GM23248 (cell line): ENCODE measurements at places on chromosomes 16 and 17.
A peak's percentile ranks its signal among the peaks of the same experiment; 100 is the strongest.

DNA sequence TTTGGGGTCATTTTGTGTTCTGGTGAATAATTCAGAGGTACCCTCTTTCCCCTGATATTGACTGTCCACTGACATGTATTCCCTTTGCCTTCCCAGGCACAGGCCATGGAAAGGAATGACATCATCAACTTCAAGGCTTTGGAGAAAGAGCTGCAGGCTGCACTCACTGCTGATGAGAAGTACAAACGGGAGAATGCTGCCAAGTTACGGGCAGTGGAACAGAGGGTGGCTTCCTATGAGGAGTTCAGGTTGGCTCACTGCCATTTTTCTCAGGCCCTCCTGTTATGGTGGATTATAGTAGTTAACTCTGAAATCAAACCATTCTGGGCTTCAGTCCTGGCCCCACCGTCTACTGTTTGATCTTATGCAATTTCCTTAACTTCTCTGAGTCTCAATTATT lies 1.6 kb upstream of the EFTUD2 start:
- peak; percentile 89 for DNase-seq

GRCh38 chr16:67419931-67420330 lies 3.7 kb upstream of the ZDHHC1 start:
- no peak for DNase-seq

DNA sequence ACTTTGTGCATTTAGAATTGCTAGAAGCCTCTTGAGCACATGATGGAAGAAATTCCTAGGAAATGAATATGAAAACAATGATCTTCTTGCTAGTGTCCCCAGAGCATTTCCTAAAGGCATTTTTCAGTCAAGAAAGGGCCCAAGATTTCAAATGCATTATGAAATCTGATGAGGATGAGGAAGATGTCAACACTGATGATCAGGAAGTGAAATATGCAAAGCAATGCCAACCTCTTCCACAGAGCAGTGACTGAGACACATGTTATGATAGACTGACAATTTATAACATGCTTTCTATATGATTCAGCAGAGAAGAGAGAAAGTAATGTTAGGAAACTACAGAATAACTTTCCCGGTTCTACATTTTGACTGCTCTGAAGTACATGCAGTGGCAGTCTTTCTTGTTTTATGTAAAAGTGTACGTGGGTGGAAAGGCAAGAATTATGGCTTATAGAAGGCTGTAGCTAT lies 859.1 kb upstream of the GOT2 start:
- peak; percentile 63 for DNase-seq

- peak; percentile 54 for DNase-seq
Measured at GRCh38 chr17:68011199-68011665, 15.0 kb upstream of the C17orf58 start.

GRCh38 chr17:52297230-52298010 lies 138.9 kb upstream of the CA10 start:
- DNase-seq, result peak; percentile 0

GRCh38 chr17:16415031-16415924 lies at the start of gene TRPV2:
Gene TRPV2 (plus strand): TSS chr17:16415571. CDS start chr17:16417669, 2,098 bp downstream.
- no peak for DNase-seq

- no peak for DNase-seq
Measured at GRCh38 chr16:1283996-1284616, 25.3 kb upstream of the UBE2I start.

DNA sequence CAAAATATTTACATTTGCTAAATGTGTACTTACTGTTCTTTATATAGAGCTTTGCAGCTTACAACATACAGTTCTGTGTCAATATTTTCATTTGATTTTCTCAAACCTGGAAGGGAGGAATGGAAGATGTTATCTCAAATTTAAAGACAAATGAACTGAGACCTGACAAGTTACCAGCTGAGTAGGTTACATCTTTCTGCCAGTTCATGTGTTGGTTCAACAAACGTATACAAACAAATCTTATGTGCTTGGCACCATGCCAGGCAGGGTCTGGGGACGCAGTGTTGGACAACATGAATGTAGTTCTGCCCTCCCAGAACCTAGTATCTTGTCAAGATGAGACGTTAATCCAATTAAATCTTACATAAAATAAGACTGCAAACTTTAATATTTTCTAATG lies 507.5 kb upstream of the HSBP1 start:
- DNase-seq, result no peak

- DNase-seq, result no peak
Measured at GRCh38 chr16:89536371-89536770, 24.1 kb upstream of the RPL13 start.

GRCh38 chr16:80599466-80599865 lies 58.7 kb downstream of the DYNLRB2 start:
- DNase-seq, result peak; percentile 19

DNA sequence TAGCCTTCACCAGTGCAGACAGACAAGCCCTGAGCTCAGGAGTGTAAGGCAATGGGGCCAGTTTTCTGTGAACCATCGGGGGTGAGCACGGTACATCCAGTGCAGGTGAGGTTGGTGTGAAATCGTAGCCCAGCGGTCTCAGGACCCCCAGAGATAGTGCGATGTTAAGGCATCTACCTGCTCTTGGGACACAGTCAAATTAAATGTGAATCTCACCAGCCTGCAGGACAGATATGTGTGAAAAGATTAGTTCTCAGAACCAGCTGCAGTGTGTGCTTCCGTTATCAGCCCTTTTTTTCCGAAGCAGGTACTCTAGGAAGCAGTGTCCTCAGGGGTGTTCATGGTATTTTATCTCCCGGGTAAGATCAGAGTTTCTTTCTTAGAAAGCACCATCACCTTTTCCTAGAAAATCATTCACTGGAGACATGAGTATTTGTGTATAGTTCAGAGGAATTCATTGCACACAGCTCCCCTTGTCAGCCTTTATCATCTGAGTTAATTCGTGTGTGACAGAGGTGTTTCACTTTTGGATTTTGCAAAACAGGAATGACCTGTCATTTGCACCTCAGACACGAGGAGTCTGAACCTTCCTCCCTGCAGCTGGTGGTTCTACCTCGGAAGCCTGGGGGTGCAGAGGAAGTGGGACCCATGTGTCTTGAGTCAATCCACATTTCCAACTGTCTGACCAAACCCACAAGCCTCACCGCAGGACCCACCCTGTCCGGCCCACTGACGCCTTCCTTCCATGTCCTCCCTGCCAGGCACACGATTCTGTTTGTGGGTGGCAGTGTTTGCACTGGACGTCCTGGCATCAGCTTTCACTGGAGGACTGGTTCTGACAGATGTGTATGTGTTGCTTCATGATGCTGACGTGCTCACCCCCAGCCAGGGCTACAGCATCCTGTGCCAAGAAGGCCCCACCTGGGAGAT lies 107.8 kb downstream of the CLEC16A start:
- no peak for DNase-seq

DNA sequence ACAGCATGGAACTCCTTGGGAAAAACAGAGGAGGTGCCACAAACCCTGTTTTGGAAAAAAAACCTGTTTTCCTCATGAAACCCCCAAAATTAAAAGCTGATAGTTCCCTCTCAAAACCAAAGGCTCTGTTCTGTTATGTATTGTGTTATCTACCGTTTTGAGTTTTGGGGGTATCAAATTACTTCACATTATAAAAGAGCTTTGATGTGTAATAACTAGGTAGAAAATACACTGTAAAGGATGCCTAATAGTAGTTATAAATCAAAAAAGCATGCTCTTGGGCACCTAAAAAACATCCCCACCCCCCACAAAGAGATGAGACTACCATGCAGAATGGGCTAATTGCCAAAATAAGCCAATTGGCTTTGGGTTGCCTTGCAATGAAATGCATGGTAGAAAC lies 30.8 kb downstream of the C16orf54 start:
- no peak for DNase-seq

DNA sequence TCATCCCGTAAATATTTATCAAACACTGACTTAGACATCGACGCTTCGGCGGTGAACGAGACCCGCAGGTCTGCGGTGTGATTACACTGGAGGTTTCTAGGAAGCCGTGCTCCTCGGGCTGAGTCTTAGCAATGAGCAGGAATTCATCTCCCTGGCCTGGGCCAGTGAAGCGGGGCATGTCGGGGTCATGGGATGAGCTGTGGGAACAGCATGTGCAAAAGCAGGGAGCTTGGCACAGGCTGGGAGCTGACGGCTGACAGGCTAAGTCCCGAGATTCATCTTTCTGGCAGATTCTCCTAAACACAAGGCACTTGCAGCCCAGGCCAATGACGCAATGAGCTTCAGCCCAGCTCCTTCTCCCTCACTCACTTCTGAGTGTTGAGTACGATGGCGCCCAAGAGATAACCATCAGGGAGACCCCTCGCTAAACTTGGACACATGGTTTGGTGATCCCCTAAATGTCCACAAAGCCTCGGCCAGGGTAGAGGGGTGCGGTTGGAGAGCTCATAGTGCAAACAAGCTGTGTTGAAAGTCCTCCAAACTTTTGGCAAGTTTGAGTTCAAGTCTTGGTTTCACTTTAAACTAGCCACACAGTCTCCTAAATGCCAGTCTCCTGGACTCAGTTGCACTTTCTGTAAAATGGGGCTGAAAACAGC lies 12.8 kb downstream of the CRISPLD2 start:
- DNase-seq, result peak; percentile 99

GRCh38 chr16:12898551-12898950 lies 2.8 kb upstream of the SHISA9 start:
- no peak for DNase-seq

- DNase-seq, result no peak
Measured at GRCh38 chr17:8354236-8354635, 14.6 kb downstream of the ODF4 start.

GRCh38 chr16:77732241-77732946 lies 10.1 kb downstream of the NUDT7 start:
- peak; percentile 74 for DNase-seq

GRCh38 chr16:1559446-1559975 lies 26.0 kb downstream of the TMEM204 start:
- no peak for DNase-seq

GRCh38 chr16:19184823-19185509 lies 16.9 kb downstream of the SYT17 start:
- DNase-seq, result peak; percentile 46

- no peak for DNase-seq
Measured at GRCh38 chr16:29678691-29679267, at the start of gene QPRT. Gene QPRT (plus strand): TSS chr16:29679180. CDS start chr16:29679198, 18 bp downstream.

DNA sequence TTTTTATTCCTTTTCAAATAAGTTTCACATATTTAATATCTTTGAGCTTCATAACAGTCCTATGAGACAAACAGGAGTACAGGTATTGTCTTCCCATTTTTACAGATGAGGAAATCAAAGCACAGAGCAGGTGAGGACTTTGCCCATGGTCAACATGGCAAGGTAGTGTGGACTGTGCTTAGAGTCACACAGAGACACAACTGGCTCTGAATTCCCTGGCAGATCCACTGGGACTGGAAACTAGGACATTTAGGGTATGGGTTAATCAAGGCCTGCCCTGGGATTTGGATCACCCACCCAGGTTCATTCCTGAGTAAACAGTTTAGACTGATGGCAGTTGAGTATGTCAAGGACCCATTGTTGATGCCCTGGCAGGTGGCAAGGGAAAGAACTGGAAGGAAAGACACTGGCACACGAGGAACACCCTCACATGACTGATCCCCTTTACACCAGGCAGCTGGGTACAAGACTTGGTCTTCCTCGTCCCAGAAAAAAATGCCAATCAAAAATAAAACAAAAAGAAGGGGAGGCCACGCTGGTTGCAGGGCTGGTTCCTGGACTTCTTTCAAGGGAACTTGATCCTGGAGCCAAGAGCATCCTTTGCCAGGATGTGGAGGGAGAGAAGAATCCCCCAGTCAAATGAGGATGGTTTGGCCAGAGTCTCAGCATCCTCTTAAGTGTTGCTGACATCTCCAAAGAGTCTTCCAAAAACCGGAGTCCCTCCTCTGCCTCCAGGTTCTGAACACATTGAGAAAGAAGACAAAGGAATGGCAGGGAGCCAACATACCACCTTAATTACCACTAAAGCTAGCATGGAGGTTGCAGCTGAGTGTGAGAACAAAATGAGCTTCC lies 34.9 kb downstream of the CHD9 start:
- DNase-seq, result peak; percentile 49

DNA sequence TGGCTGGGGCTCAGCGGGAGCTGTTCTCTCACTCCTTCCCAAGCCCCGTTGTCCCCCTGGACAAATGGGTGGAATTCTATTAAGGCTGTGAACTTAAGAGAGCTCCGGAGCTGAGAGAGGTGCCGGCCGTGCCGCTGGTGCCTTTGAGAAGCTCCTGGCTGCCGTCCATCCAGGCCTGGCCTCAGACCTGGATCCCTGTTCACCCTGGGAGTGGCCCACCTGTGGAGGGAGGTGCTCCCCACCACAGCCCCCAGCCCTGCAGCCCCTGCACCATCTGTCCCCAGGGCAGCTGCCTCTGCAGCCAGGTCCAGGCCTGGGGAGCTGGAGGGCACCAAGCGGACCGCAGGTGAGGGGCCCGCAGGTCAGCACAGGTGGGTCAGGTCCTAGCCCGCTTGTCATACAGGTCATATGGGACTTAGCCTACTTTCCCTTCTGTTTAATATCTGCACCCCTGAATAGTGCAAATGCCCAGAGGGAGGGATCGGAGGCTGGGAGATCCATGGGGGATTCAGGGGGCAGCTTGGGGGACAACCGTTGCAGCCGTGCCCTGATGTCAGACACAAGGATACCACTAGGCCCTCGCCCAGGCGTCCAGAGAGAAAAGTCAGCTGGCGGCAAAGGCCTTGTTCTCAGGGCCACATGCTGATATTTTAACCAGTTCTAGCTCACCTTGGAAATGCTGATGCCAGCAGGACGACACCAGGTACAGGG lies 15.2 kb upstream of the METRNL start:
- no peak for DNase-seq

GRCh38 chr16:46901709-46902108 lies 17.5 kb downstream of the GPT2 start:
- no peak for DNase-seq

DNA sequence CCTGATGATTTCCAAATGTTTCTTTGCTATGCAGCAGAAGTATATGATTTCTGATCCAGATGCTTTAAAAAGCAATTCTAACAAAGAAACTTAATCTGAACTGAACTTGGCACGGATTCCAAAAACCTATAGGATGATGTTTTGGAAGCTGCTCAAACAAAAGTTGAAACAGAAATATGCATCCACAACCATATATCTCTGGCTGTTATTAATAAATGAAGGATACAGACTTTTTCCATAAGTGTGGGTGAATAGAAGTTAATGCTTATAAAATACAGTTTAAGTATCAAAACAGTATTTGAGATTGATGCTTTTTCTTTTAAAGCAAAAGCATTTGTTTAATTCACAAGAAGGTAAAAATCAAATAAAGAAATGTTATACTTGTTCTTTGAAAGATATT lies 27.9 kb upstream of the NACA2 start:
- DNase-seq, result no peak

DNA sequence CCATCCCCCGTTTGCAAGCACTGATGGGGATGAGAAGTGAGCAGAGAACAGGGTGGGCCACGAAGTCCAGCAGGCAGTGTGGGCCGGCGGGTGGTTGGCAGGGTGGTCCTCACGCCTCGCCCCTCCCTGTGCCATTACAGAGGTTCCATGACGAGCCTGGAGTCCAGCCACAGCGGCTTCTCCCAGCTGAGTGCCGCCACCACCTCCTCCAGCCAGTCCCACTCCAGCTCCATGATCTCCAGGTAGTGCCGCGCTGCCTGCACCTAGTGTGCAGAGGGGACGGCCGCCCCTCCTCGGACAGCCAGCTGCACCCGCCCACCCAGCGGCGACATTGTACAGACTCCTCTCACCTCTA lies 73.0 kb downstream of the SEC14L1 start:
- DNase-seq, result no peak
